MCF 10A (cell line): ENCODE measurements at places on chromosomes 6 and 20. TPM values are rescaled to one million over a fixed set of nuclear protein-coding genes. Genes with fewer than 3 reads are reported as not detected.

The MYBL2 gene
- 16.4 and 44.3 TPM in 2 replicates for total RNA-seq

The ARFGEF3 gene
- total RNA-seq: 3.4 and 7.0 TPM in 2 replicates

The GFOD1 gene
- 7.1 and 9.5 TPM in 2 replicates for total RNA-seq

The FBXO30 gene
- total RNA-seq: 10.6 and 10.9 TPM in 2 replicates

The SLC22A23 gene
- 11.5 and 11.9 TPM in 2 replicates for total RNA-seq

The CD24 gene
- 7.2 and 10.4 TPM in 2 replicates for total RNA-seq

The CLDN20 gene
- not detected in 2 replicates for total RNA-seq

The TMEM170B gene
- total RNA-seq: 0.70 and 1.1 TPM in 2 replicates

The RIPPLY2 gene
- not detected in 2 replicates for total RNA-seq

The MRAP2 gene
- 0.15 and 0.33 TPM in 2 replicates for total RNA-seq

The TMEM151B gene
- total RNA-seq: not detected in 2 replicates

The SLC35A1 gene
- 10.3 and 12.1 TPM in 2 replicates for total RNA-seq

The HSPA1L gene
- total RNA-seq: 0.35 and 0.79 TPM in 2 replicates

The MATN4 gene
- total RNA-seq: 0.20 TPM in 1 of 2 replicates, not detected in the other

The NT5DC1 gene
- total RNA-seq: 16.5 and 27.6 TPM in 2 replicates

The LY6G6C gene
- 0.32 TPM in 1 of 2 replicates, not detected in the other for total RNA-seq

The TENT5A gene
- total RNA-seq: 2.5 and 3.9 TPM in 2 replicates

The TAAR6 gene
- not detected in 2 replicates for total RNA-seq

The FAM50B gene
- total RNA-seq: 4.0 and 4.3 TPM in 2 replicates

The MOXD1 gene
- 0.09 TPM in 1 of 2 replicates, not detected in the other for total RNA-seq

The SLC52A3 gene
- total RNA-seq: 0.14 and 0.17 TPM in 2 replicates

The KHDC1L gene
- not detected in 2 replicates for total RNA-seq

The OXT gene
- total RNA-seq: not detected in 2 replicates

The RNF182 gene
- total RNA-seq: not detected in 2 replicates

The PLCB1 gene
- total RNA-seq: 5.9 and 8.2 TPM in 2 replicates

The ZNF391 gene
- 6.2 and 8.3 TPM in 2 replicates for total RNA-seq
